Activated CD8-positive, alpha-beta memory T cell treated with anti-CD3 and anti-CD28 coated beads for 36 hours (primary cell): ENCODE measurements at places on chromosomes 13 and 19. TPM values are rescaled to one million over a fixed set of nuclear protein-coding genes. Genes with fewer than 3 reads are reported as not detected.

Gene IRGC
- not detected for total RNA-seq

Gene GDF15
- not detected for total RNA-seq

Gene BORA
- total RNA-seq = 12.8 TPM

Gene LILRB2
- total RNA-seq = not detected

Gene NDUFS7
- 99.4 TPM for total RNA-seq

Gene PRKACA
- total RNA-seq = 74.1 TPM

Gene NCAN
- total RNA-seq = not detected
